Posterior vena cava (tissue), 2 donors: ENCODE measurements at places on chromosomes 6 and 20. TPM values are rescaled to one million over a fixed set of nuclear protein-coding genes. Genes with fewer than 3 reads are reported as not detected.

- DNase-seq, result peak; percentile 25
Measured at GRCh38 chr20:59770270-59770669, 163.2 kb downstream of the SYCP2 start.

GRCh38 chr6:100194535-100194934 lies 200.5 kb upstream of the MCHR2 start:
- no peak for DNase-seq

GRCh38 chr6:33692078-33692759 lies 19.3 kb downstream of the UQCC2 start:
- DNase-seq, result no peak

Gene HLA-B
- total RNA-seq, result 525 TPM

- no peak for DNase-seq
Measured at GRCh38 chr6:33613795-33614168, 7.3 kb upstream of the ITPR3 start.

- DNase-seq, result no peak
Measured at GRCh38 chr6:11428371-11428770, 109.2 kb upstream of the TMEM170B start.

DNA sequence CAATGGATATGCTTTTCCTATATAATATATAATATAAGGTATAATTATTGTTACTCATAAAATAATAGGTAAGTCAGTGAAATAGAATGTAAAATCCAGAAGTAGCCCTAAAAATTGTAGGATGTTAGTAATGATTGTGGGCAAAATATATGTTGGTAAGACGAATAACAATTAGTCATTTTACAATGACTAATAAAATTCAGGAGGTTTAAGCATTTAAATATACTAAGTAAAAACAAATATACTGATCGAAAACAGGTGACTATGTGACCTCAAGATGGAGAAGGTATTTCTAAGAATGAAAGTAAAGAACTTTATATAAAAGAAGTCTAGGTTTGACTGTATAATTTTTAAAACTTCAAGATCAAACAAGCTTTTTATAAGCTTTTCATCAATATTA lies 28.9 kb downstream of the FUCA2 start:
- DNase-seq, result no peak
